Left cardiac atrium (tissue), 4 donors: ENCODE measurements at places on chromosomes 7 and 10.

GRCh38 chr7:53656881-53657280, 621.4 kb downstream of the POM121L12 start:
- DNase-seq: no peak

DNA sequence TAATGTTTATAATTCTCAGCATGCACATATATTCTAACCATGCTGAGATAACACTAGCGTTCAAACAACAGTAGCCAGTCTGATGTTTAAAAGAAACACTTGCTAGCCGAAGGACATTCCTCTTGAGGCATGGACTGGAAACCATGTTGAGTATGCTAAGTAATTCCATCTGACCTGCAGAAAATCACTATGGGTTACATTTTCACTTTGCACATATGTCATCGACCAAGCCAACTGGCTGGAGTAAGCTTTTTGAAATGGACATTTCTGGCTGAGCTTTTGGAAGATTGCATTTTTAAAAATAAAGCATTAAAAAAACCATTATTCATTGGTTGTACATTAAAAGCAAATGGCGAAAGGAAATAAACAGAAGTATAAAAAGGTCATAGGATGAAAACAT, 88.2 kb downstream of the BBS9 start:
- DNase-seq: no peak

DNA sequence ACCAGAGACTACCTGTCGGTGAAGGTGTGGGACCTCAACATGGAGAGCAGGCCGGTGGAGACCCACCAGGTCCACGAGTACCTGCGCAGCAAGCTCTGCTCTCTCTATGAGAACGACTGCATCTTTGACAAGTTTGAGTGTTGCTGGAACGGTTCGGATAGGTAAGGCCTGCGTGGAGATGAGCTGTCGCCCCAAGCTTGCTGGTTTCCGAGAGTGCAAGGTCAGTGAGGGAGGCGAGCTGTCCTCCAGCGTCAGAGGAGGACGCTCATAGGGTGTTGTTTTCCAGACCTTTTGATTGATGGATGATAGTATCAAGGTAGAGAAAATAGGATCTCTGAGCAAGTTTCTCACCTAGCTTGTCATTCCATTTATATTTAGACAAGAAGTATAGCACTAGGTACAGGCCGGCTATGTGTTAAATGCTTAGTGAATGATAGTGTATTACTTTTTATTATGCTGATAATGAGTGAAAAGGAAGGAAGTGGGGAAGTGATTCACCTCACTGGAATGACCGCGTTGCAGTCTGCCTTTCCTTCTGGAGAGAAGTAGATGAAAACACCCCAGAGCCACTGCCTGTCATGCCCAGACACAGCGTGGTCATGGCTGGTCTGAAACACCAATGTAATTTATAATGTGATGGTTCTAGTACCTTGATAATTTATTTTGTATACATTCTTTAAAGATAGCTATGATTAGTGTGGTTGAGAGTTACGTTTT, 33.9 kb downstream of the BNIP3 start:
- DNase-seq: no peak

DNA sequence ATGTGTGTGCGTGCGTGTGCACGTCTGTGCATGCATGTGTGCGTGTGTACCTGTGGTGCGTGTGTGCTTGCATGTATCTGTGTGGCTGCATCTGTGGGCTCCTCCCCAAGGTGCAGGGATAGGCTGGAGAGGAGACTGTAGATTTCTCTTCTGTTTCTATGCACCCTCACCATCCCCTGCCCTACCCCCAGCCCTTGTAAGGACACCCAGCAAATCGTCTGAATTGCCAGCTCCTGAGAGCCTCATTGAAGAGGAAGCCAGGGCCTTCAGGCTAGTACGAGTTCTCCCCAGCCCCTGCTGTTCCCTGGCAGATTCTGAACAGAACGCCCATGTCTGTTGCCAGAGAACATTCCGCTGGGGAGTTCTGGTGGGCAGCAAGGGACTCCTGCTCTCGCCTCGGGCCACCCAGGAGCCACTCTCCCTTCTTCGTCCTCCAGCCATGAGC, 17.0 kb upstream of the TRIM8 start:
- DNase-seq: no peak

DNA sequence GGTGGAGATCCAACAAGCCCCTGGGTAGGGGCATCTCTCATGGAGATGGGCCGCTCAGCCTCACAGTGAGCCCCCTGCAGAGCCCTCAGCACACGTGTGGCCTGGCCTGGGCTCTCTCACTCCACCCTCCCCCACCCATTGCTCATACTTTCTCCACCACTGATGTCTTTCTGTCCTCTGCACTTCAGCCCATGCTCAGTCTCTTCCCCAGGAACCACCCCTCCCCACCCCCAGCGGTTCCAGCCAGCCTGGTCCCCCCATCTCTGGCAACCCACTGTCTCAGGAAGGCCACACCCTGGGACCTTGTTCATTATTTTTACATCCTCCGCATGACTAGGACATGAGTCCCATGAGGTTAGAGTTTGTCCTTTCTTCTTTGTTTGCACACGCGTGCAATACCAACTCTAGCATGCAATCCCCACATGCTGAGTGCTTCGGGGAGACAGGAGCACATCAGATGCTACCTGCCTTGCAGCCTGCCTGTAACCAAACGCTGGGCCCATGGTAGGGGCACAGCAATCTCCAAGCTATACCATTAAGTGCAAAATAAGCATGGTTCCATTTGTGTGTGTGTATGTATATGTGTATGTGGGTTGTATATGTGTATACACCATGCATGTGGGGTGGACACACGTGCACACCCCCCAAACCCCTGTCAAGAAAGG, 408.4 kb upstream of the FOXK1 start:
- DNase-seq: no peak

- no peak for DNase-seq
Observed at GRCh38 chr7:47648275-47648925, 66.5 kb upstream of the TNS3 start.

GRCh38 chr7:94348142-94348541, 46.6 kb upstream of the COL1A2 start:
- no peak for DNase-seq

- peak; percentile 91 for DNase-seq
Observed at GRCh38 chr7:20330239-20330927, at the start of gene ITGB8. Gene ITGB8 (plus strand): TSS chr7:20330900. CDS start chr7:20331807, 907 bp downstream.

- no peak for DNase-seq
Observed at GRCh38 chr10:30187010-30187409, 127.6 kb upstream of the JCAD start.

DNA sequence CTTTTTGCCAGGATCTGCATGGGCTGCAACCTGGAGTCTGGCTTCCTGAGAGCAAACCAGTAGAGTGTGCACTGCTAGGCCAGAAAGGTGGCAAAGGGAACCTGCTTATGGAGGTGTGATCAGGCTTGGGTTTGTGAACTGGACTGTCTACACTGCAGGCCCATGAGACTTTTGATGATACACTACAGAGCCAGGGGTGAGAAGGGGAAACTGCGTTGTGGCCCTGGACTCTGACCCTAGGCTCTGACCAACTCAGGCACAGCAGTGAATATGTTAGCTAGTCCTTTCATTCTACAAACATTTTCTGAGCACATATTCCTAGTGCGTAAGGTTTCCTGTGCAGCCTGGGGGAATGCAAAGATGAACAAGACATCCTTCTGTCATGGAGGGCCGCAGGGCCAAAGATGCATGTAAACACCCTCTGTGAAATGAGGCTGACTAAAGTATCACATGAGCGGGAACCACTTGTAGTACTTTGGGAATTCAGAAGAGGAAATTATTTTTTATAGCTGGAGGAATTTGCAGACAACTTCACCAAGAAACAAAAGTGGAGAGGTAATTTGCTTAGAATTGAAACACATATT, 63.8 kb upstream of the HPS1 start:
- DNase-seq: no peak

DNA sequence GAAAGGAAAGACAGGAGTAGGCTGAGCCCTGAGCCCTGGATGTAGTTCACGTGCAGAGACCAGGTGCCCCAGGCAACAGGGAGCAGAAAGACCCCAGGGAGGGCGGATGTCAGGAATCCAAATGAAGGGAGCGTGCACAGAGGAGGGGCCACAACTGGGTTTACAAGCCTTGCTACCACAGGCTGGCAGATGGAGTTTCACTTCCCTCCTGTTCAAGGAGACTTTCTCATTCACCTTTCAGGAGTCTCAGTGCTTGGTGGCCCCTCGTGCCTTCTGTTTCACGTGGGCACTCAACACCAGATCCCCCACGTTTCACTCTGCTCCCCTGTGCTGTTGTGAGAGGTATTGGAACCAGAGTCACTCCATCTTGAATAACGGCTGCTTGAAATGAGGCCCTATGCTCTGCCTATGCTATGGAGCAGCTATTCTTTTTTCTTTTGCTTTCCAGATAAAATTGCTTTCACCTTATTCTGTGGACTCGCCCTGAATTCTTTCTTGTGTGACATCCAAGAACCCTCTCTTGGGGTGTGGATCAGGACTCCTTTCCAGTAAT, 601.4 kb upstream of the IGFBP3 start:
- no peak for DNase-seq

- DNase-seq: no peak
Observed at GRCh38 chr10:33638374-33638773, 303.9 kb upstream of the NRP1 start.

- DNase-seq: peak; percentile 30
Observed at GRCh38 chr10:46019569-46020343, 10.7 kb downstream of the NCOA4 start.

- DNase-seq: peak; percentile 71
Observed at GRCh38 chr7:89232-90019, 102.9 kb upstream of the FAM20C start.

DNA sequence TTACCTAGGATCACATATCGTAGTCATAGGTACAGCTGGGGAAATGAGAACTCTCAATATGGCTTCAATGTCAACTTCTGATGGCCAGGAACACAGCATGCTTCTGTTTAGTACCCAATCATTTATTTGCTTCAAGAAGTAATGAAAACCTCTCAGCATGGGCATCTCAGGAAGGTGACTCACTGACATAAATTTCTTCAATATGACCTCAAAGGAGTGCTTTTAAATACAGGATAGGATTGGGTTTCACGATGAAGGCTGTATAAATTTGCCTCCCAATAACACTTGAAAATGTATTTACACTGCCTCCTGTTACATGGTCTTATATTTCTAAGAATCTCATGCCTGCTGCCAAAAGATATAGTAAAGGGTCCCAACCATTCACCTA, 15.1 kb downstream of the ITGA8 start:
- DNase-seq: no peak

- no peak for DNase-seq
Observed at GRCh38 chr10:78283069-78283682, 249.5 kb downstream of the RPS24 start.

GRCh38 chr7:96017877-96018276, 245.5 kb downstream of the DYNC1I1 start:
- DNase-seq: no peak

DNA sequence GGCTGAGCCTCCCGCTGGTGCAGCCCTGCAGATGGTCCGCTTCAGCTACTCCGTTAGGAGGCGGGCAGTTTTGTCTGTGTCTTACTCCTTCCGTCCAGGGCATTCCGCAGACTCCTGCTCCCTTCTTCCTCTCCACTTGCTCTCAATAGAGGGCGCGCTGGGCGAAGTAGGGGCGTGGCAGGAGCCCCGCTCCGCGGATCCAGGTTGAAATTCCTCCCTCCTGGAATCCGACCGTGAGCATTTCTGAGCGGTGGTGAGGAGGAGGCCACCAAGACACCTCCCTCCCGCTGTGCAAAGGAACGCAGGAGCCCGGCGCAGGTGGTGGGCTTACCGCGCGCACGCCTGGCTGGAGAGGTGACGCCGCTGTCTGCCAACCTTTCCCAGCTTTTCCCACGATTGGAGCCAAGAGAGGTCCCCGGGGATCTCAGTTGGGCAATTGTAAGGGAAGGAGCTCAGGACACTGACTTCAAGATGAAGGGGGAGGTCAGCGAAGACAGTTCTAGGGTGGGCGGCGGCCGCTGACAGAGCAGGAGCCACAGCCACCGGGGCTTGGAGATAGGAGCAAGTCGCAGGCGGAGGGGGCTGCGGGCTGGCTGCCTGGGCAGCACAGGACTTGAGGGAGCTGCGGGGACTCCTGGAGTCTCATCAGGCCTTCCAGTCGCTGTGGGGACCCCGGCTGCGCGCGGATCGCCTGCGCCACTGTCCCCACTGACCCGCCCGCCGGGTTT, 1011.3 kb downstream of the XPNPEP1 start:
- DNase-seq: peak; percentile 39

- DNase-seq: no peak
Observed at GRCh38 chr7:132956556-132956955, 125.3 kb downstream of the CHCHD3 start.

- DNase-seq: no peak
Observed at GRCh38 chr7:143458263-143458662, 15.0 kb downstream of the TAS2R60 start.
